ENCODE measurements at places on chromosomes 11 and 22.
A peak's percentile ranks its signal among the peaks of the same experiment; 100 is the strongest.

GRCh38 chr11:13206086-13206640, 71.4 kb upstream of the BMAL1 start:
- peaks cover 38% of the 10 kb centered on the region for H3K27me3 ChIP-seq
- ATAC-seq: peak; percentile 31
- no peak overlapping the region for H3K4me3 ChIP-seq
- peaks cover 29% of the 10 kb centered on the region for H3K4me1 ChIP-seq

DNA sequence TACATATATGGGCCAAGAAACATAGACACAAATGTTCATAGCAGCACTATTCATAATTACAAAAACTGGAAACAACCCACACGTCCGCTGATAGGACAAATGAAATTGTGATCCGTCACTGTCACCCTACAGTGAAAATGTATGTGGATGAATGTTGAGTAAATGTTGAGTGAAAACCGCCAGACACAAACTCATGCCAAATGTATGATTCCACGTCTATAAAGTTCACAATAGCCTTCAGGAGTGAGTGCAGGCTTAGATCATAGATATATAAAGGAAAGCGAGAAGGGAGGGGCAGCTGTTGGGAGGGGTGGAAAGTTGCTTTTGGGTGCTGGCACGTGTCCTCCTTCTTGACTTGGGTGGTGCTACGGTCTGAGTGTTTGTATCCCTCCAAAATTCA, 33.6 kb downstream of the DBX1 start:
- H3K27me3 ChIP-seq: peaks cover 15% of the 10 kb centered on the region
- H3K36me3 ChIP-seq: no peaks in the 10 kb centered on the region
- ATAC-seq: no peak
- H3K4me1 ChIP-seq: no peaks in the 10 kb centered on the region

DNA sequence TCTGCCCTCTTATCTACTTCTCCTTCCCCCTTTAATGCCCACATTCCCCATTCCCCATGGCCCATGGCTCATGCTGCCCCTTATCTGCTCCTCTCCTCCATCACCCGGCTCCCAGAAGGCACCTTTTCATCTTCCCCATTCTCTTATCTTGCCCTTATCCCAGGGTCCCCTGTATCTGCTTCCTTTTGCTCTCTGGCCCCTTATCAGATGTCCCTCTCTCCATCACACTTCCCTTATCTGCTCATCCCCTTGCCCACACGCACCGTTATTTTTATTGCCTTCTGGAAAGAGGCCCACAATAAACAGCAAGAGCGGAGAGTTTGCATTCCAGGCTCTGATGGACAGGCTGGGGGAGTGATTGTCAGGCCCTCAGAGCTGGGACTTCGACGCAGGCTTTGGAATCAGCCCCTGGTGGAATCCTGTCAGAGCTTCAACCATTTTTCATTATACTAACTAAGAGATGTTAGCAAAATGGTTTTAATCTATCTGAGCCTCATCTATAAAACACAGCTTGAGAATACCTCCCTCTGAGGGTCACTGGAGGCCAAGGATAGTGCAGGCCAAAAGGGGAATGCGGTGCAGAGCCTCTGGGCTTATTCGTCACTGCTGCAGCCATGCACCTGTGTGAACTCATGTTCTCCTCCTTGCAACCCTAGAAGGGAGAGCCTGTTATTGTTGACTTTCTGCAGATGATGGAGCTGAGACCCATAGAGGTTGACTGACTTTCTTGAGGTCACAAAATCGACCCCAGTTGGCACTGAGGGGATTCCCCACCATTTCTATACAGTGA, 37.0 kb upstream of the LRRC55 start:
- H3K27me3 ChIP-seq: peaks cover 20% of the 10 kb centered on the region
- no peak for ATAC-seq
- no peaks in the 10 kb centered on the region for H3K4me1 ChIP-seq
- H3K27ac ChIP-seq: no peak overlapping the region

DNA sequence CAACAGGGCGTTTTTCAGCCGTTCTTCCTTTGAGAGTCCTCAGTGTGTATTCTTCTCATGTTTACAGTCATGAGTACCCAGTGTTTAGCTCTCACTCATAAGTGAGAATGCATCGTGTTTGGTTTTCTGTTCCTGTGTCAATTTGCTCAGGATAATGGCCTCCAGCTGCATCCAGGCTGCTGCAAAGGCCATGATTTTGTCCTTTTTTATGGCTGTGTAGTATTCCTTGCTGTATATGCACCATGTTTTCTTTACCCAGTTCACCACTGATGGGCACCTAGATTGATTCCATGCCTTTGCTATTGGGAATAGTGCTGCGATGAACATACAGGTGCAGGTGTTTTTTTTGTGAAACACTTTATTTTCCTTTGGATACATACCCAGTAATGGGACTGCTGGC, 23.5 kb downstream of the B3GAT1 start:
- ATAC-seq: no peak
- H3K27me3 ChIP-seq: peaks cover 16% of the 10 kb centered on the region
- H3K36me3 ChIP-seq: no peaks in the 10 kb centered on the region
- H3K27ac ChIP-seq: no peak overlapping the region
- no peaks in the 10 kb centered on the region for H3K4me1 ChIP-seq

DNA sequence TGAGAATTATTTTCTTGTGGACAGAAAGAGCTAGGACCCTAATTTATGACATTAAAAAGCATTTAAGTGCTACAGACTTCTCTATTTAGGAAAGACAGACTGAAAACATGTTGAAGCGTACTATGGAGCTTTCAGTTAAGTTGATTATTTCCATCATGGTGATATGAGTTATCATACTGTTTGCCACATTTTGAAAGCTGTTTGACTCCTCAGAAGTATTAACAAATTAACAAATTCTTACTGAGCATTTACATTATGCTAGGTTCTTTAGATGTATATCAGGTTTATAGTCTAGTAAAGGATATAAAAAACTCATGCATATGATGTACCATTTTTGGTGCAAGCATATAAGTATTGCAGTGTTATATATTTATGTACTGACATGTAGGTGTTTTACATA, 50.1 kb downstream of the ARHGEF12 start:
- H3K36me3 ChIP-seq: peaks cover 7% of the 10 kb centered on the region
- no peak overlapping the region for H3K27ac ChIP-seq
- no peak for ATAC-seq
- H3K4me1 ChIP-seq: peaks cover 7% of the 10 kb centered on the region
- H3K4me3 ChIP-seq: no peak overlapping the region
- no peaks in the 10 kb centered on the region for H3K27me3 ChIP-seq

GRCh38 chr11:9646324-9646723, 17.6 kb upstream of the SWAP70 start:
- no peak for ATAC-seq
- no peaks in the 10 kb centered on the region for H3K36me3 ChIP-seq
- H3K4me1 ChIP-seq: peaks cover 38% of the 10 kb centered on the region
- H3K4me3 ChIP-seq: no peak overlapping the region

DNA sequence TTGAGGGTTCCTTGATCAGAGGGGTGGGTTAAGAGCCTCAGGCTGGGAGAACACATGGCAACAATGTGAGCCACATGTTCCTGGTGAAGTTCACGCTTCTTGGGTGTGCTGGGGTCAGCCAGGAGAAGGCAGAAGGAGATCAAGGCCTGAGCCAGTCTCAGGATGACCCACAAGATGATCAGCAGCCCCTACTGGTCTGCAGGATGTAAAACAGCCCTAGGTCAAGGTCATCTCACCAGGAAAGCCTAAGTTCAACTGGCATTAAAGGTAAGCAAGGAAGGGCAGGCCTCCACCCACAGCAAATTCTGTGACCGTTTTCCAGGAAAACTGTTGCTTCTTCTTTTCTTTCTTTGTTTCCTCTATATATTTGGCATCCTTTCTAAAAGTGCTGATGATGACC, 156.7 kb upstream of the KIRREL3 start:
- no peak overlapping the region for H3K27ac ChIP-seq
- no peak overlapping the region for H3K4me3 ChIP-seq
- ATAC-seq: no peak
- no peaks in the 10 kb centered on the region for H3K27me3 ChIP-seq

- H3K27me3 ChIP-seq: no peaks in the 10 kb centered on the region
- peak; percentile 93 for ATAC-seq
- peak overlapping the region; percentile 83 for H3K4me3 ChIP-seq
- H3K36me3 ChIP-seq: no peaks in the 10 kb centered on the region
Observed at GRCh38 chr11:33893711-33894397, 2.0 kb upstream of the LMO2 start.

GRCh38 chr11:59562292-59562691, 51.0 kb downstream of the OR4D9 start:
- no peaks in the 10 kb centered on the region for H3K36me3 ChIP-seq
- H3K4me1 ChIP-seq: peaks cover 29% of the 10 kb centered on the region
- no peaks in the 10 kb centered on the region for H3K27me3 ChIP-seq
- no peak overlapping the region for H3K27ac ChIP-seq
- ATAC-seq: no peak

GRCh38 chr11:102476069-102476468, 23.5 kb upstream of the TMEM123 start:
- H3K36me3 ChIP-seq: no peaks in the 10 kb centered on the region
- peaks cover 9% of the 10 kb centered on the region for H3K27me3 ChIP-seq
- H3K4me1 ChIP-seq: peaks cover 33% of the 10 kb centered on the region

DNA sequence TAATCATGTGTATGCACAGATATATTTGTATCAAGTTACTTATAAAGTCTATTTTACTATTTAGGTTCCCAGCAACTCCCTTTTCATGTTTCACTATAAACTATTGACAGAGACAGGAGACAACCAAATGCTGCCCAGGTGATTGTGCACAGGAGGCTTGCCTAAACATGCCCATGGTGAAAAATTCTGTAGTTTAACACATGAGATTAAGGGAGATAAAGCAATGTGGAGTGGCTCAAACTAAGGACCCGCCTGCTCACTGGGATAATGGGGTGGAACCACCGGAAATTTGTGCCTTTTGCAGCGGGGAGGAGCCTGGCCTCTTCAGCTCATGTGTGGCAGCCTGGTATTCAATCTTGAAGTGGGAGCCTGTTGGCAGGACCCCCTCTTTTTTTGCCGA, 459.5 kb upstream of the CNTN5 start:
- H3K4me3 ChIP-seq: no peak overlapping the region
- no peak for ATAC-seq
- no peaks in the 10 kb centered on the region for H3K27me3 ChIP-seq
- no peak overlapping the region for H3K27ac ChIP-seq

DNA sequence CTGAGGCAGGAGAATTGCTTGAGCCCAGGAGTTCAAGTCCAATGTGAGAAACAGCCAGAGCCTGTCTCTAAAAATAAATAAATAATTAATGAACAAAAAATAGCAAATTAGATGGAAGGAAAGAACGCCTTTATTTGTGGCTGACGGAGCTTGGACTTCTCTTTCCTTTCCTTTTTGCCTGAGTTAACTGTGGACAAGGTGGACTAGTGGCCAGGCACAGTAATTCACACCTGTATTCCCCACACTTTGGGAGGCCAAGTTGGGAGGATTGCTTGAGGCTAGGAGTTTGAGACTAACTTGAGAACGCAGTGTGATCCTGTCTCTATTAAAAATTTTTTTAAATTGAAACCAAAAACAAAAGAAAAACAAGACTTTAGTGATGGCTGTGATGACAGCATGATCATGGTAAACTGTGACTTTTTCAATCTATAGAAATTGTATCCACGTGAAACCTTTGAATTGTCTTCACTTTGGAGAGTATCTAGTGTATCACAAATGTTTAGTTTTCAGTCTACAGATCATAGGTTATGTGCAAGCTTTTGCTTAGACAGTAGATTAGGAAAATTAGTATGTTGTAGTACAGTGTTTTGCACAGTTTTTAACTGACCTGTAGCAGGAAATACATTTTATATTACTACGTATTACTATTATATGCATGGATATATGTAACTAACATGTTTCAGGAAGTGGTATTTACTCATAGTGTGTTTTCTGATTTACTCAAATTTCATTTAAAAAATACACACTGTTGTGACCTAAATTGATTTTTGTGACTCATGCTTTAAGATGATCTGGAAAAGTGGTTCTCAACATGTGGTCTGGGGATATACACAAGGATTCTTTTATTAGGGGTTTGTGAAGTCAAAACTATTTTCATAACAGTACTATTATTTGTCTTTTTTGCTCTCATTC, 42.1 kb downstream of the KDM2A start:
- no peaks in the 10 kb centered on the region for H3K27me3 ChIP-seq
- peaks cover 58% of the 10 kb centered on the region for H3K4me1 ChIP-seq
- no peak overlapping the region for H3K27ac ChIP-seq
- ATAC-seq: no peak
- peaks cover 21% of the 10 kb centered on the region for H3K36me3 ChIP-seq

DNA sequence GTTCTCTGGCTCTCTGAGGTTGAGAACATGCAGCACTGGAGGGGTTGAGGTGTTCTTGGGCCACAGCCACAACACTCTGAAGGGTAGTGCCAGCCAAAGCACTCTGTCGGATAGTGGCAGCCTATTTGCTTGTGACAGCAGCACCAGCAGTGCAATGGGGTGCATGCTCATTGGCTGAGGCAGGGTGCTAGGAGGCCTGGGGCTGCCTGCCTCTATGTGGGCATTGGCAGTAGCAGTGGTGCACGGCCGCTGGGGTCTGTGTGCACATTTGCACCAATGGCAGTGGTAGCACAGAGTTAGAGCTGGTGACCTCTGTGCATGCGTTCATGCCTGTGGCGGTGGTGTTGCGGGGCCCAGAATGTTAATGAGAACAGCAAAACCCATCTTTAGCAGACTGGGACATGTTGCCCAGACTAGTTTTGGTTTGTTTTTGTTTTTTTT, 25.4 kb downstream of the PI4KA start:
- H3K36me3 ChIP-seq: peaks cover 59% of the 10 kb centered on the region
- peaks cover 6% of the 10 kb centered on the region for H3K4me1 ChIP-seq
- H3K4me3 ChIP-seq: no peak overlapping the region
- H3K27ac ChIP-seq: no peak overlapping the region
- no peaks in the 10 kb centered on the region for H3K27me3 ChIP-seq

DNA sequence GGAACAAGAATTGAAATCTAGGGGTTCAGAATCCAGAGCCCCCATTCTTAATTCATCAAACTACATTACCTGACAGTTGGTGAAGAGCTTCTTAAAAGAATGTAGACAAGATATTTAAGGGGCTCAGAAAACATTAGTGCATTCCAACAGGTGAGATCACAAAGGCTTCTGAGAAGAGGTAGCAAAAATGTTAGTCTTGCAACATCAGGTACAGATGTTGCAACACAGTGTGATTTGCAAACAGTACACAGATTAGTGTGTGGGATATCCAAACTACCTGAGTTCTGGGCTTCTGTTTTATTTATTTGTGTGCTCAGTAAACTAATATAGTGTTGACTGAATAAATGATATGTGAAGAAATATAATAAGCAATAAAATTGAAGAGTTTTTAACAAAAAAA, 11.8 kb downstream of the CASP4 start:
- H3K27ac ChIP-seq: no peak overlapping the region
- peaks cover 61% of the 10 kb centered on the region for H3K4me1 ChIP-seq
- H3K36me3 ChIP-seq: peaks cover 48% of the 10 kb centered on the region
- H3K27me3 ChIP-seq: no peaks in the 10 kb centered on the region

DNA sequence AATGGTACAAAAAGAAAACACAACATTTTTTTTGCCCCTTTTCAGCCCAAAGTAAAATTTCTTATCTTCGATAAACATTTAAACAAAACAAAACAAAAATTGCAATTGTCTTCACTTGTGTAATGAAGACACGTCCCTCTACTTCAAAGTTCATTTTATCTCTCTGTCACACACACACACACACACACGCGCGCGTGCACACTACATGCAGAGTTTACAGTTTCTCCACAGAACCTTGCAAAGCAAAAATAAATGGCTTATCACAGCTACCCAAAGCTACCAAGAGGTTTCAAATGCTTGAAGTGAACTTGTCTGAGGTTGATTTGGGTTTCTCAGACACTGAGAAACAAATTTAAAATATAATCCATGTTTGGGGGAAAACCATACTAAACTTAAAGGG, 72.3 kb downstream of the ETS1 start:
- H3K36me3 ChIP-seq: peaks cover 56% of the 10 kb centered on the region
- H3K27ac ChIP-seq: peak overlapping the region; percentile 80
- H3K27me3 ChIP-seq: no peaks in the 10 kb centered on the region
- peak overlapping the region; percentile 79 for H3K4me3 ChIP-seq
- no peak for ATAC-seq
- peaks cover 93% of the 10 kb centered on the region for H3K4me1 ChIP-seq

- no peak overlapping the region for H3K27ac ChIP-seq
- H3K36me3 ChIP-seq: no peaks in the 10 kb centered on the region
- no peak overlapping the region for H3K4me3 ChIP-seq
- H3K4me1 ChIP-seq: peaks cover 30% of the 10 kb centered on the region
Observed at GRCh38 chr11:95147364-95147905, 57.8 kb downstream of the ENDOD1 start.
